ENCODE measurements at places on chromosomes 7 and 10.

DNA sequence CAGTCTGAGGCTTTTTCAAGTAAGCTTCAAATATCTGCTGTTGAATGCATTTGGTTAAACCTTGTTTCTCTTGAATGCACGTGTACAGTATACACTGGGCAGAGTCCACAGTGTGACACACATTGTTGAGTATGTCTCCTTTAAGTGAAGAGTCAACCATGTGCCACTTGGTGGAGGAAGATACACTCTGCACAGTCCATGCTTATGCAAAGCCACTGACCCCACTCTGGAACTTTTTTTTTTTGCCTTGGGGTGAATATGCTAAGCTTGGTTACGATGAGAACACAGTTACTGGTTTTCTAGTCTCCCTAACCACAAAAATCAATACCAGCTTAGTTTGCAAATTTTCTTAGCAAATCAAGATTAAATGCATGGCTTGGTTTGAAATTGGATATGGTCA lies 186.8 kb upstream of the VIPR2 start:
- DNase-seq: no peak

- DNase-seq: no peak
These were observed 191.5 kb downstream of the DIP2C start for GRCh38 chr10:497898-498451.

- no peak for DNase-seq
These were observed 13.1 kb downstream of the ATOH7 start for GRCh38 chr10:68218786-68219185.

DNA sequence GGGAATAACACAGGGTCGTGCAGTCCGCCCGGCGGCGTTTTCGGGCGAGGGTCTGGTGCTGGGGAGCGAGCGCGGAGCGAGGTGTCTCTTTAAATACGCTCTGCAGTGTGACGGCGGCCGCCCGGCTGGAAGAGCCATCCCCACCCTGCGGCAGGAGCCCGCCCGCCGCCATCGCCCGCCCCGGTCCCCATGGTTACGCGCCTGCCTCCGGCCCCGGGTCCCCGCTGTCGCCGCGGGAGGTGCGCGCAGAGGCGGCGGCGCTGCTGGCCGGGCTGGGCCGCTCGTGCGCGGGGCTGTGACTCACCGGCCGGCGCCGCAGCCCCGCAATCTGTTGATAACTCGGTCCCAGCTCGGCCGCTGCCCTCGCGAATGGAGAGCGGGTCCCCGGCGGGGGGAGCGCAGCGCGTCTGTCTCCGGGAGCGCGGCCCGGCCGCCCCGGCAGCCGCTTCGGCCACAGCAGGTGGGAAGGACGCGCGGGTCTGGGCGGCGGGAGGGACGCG lies at the start of gene ADGRA1:
Gene ADGRA1, plus strand, starts transcription at position 246 of the 500 bp plus-strand sequence. CDS start 986 bp downstream, outside the sequence.
- DNase-seq: no peak

- DNase-seq: peak; percentile 54
These were observed 99.2 kb downstream of the GRK5 start for GRCh38 chr10:119306514-119306951.

DNA sequence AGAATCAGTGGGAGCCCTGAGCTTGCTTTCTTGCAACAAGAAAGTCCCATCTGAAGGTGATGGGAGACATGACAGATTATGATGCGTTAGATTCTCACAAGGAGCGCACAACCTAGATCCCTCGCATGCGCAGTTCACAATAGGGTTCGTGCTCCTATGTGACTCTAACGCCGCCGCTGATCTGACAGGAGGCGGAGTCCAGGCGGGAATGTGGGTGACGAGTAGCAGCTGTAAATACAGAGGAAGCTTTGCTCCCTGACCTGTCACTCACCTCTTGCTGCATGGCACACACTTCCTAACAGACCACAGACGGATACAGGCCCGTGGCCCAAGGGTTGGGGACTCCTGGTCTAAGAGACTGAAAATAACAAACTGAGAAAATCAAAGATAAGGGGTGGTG lies 1163.4 kb upstream of the AUTS2 start:
- no peak for DNase-seq

DNA sequence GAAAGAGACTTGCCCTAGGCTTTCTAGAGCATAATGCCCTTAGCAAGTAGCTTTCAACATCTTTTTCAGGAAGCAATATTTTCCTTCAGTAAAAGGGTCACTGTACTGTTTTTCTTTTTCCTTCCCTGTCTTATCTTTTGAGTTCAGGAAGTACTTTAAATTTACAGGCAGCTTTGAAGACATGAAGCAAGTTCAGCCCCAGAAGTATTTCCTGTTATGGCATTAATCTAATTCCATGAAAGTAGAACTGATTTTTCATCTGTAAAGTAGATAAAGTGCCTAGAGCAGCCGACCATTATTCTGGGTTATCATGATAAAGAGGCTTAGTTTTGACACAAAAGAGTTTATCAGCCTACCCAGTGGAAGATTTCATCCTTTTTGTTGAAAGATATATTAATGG lies 288.2 kb downstream of the ADK start:
- no peak for DNase-seq

- DNase-seq: no peak
These were observed 24.6 kb upstream of the BHLHA15 start for GRCh38 chr7:98186452-98187137.

- no peak for DNase-seq
These were observed 5.8 kb downstream of the UPP1 start for GRCh38 chr7:48094861-48095293.

DNA sequence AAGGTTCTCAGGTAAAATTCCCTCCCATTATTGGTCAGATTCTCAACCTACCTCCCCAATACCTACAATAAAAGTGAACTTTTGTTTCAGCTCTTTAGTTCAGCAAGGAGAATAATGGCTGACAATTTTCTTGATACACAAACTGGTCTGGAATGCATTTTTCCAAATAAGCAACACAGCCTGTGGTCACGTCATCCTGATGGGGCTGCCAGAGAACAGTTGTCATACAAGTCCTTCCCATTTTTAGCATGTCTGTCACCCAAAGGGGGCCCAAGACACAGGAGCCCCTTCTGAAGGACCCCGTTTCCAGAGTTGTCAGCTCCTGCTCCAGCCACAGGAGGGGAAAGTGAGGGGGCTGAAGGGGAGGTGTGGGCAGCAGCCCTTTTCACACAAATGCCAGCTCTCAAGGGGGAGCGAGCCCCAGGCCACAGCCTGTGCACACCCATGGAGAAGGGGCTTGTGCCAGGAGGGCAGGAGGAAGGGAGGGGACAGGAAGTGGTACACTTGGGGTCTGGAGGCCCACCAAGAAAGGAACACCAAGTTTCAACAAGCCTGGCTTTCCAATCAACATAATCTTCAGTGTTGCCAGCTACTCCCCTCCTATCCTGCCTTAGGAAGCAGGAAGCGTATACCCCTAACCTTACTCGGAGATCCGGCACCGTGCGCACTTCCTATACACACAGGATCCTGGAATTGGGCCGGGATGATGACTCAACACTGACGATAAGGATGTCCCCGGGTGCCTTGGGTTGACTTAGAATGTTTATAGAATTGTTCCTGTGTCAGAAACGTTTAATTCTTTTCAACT lies 43.4 kb upstream of the PDLIM1 start:
- no peak for DNase-seq

DNA sequence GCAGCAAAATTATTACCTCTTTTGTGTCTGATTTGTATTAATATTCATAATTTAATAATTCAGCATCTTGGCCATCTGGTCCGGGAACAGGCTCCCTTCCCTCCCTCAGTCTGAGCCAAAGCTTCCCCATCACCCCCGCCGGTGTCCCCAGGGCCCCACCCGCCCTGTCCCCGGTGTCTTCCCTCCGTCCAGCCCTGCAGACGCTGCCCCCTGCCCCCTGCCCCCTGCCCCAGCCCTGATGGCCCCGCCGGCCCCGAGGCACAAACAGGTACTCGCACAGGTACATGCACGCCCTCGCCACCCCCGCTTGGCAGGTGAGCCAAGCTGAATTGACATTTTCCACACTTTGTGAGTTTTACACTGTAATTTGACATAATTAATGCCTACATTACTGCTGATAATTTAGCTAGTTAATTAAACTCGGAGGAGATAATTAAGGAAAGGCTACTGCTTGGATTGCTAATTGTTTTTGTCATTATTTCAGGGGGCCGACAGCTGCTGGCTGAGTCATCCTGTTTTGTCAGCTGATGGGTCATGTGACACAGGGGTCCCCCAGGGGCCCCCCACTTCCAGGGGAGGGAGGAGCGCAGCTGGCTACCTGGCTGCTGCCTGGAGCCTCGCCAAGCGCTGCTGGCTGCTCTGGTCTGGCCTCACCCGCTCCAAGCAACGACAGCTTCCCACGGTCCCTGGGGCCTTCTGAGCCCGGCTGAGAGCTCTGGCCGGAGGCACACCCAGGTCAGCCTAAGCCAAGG lies 36.6 kb downstream of the MICALL2 start:
- no peak for DNase-seq

GRCh38 chr7:94635687-94636086 lies 20.2 kb downstream of the SGCE start:
- DNase-seq: no peak

DNA sequence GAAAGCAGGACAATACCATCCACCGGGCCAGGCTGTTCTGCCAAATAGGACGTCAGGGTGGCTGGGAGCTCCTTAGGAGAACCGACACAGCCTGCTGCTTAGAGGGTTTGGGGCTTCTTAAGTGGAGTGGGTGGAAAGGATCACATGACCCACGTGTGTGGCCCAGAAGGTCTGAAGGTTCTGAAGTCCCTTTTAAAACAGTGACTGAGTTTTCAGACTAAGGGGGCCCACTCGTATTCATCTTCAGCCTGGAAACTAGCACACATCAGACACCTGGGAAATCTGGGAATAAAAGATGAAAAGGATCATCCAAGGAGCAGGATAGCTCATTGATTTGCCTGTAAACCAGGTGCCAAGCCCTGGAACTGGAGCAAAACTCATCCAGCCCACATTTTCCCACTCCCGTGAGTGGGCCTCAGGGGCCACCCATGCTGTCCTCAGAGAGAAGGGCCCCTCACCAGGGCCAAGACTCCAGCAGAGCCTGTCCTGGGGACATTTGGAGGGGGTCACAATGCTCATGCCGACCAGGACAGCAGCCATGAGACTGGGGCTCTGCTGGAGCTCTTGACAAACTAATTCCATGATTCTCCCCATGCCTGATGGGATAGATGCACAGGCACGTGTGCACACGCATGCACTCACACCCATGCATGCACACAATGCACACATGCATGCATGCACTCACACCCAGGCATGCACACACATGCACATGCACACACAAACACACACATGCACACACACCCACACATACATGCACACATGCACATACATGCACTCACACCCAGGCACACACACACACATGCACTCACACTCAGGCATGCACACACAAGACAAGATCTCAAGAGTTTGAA lies 168.8 kb upstream of the PPP2R2D start:
- no peak for DNase-seq

- no peak for DNase-seq
These were observed 126.4 kb upstream of the GHITM start for GRCh38 chr10:84012831-84013458.

GRCh38 chr10:74096777-74097176 lies 53.9 kb downstream of the AP3M1 start:
- DNase-seq: no peak

- DNase-seq: no peak
These were observed 537 bp downstream of the FOXK1 start for GRCh38 chr7:4682621-4683042.

DNA sequence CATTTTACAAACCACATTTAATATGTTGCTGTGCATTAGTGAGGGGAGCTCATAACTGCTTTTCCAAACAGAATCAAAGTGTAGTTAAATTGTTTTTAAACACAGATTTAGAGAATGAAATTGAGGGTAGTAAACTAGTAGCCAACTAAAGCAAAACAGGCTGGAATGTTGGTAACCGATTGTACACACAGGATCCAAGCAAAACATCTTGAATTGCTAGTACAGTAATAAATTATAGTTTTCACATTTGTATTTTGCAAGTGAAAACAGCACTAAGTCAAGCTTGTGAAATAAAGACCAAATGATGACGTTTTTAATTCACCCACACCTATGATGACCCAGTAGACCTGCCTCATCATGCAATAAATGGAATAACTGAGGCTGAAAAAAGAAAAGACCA lies 198.3 kb downstream of the HDAC9 start:
- DNase-seq: no peak

Measured in stimulated activated CD8-positive, alpha-beta memory T cell treated with anti-CD3 and anti-CD28 coated beads, Interleukin-4, amount 100 ng/mL, for 4 hours (primary cell).